ENCODE measurements at places on chromosomes 11 and 22. TPM values are rescaled to one million over a fixed set of nuclear protein-coding genes. Genes with fewer than 3 reads are reported as not detected.

The ZP1 gene
- 0.20 TPM for total RNA-seq

The GNAZ gene
- 1.4 TPM for total RNA-seq

DNA sequence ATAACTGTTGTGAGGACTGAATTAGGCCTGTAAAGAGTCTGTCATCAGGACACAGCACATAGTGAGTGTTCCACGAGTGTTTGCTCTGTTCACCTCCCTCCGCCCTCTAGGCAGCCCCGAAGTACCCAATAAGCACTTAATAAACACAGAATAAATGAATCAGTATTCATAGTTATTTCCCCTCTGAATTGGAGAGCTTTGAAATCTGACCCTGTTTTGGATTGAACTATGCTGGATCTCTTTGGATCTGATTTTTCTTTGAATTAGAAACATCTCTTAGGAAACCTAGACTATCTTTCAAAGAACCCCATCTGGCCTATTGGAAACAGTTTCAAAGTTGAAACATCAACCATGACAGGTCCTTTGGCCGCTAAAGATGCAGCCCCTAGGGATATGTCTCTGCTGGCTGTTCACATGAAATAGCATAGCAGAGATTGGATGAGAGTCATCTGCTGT, 615.5 kb downstream of the NTM start:
- DNase-seq = no peak

DNA sequence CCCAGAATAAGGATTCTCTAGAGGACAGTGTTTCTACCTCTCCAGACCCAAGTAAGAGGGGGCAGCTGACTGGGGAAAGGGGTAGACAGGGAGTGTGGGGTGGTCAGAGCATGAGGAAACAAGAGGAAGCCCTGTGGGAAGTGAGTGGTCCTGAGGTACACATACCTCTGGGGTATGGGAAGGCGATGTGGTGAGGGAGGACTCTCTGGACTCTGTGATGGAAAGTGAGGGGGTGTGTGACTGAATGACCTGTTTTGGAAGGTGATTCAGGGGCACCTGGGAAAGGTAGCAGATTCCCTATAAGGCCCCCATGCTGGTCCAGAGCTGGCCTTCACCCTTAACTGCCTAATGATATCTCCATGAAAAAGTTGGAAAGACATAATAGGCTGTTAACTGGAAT, 80.1 kb downstream of the DEPDC5 start:
- DNase-seq = no peak

- DNase-seq = no peak
Observed at GRCh38 chr11:69509846-69510390, 28.5 kb downstream of the LINC01488 start.

DNA sequence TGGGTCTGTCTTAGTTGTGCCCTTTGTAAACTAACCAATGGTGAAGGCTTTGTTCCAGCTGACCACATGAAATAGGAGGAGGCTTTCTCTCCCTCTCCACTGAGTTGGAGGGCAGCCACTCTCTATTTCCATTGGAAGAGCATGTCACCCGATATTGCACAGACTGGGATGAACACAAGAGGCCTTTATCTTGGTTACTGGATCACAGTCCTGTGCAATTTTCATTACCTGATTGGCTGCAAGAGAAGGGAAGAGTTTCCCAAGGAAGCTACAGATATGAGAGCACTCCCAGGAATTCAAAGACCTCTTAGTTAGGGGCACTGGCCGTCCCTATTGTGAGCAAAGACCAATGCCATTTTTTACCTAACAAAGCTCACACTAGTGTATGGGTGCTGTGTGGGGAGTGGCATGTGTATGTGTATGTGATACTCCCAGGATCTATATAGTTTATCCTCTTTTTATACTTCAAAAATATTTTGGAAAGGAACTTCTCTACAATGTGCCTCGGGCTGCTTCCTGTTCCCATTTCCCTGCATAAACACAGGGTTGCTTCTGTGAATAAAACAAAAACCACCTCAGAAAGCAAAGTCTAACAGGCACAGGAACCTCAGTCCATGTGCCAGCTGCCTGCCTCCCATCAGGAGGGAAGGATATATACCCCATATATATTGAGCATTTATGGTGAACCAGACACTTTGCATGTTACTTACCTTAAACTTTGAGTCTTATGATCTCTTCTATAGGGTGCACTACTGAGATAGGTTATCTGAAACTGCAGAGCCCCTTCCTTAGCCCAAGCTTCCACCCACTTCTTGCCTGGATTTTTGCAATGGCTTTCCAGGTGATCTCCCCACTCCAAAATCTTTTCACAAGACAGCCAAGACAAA, 126.5 kb downstream of the RASSF10 start:
- DNase-seq = no peak

- no peak for DNase-seq
Observed at GRCh38 chr11:59984368-59984767, 20.5 kb downstream of the OOSP4A start.

GRCh38 chr11:129724866-129725265, 90.8 kb upstream of the TMEM45B start:
- no peak for DNase-seq

DNA sequence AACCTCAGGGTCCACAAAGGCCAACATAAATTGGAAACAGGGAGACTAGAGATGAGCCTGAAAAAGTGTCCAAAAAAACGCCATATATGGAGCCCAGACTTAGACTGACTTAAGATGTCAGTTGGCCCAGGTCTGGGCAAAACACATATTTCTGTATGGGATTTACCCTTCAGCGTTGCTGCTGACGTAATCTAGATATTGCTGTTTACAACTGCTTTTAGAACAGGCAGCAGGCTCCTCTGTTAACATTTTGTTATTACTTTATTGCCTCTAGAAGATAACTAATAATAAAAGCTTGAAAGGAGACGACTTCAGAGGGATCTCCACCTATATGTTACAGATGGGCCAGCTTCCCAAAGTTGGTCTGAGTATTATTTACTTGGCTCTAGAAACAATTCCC, 8.7 kb downstream of the ME3 start:
- no peak for DNase-seq

All from T-cell (primary cell).